ENCODE measurements at places on chromosomes 12 and 14. TPM values are rescaled to one million over a fixed set of nuclear protein-coding genes. Genes with fewer than 3 reads are reported as not detected.

- H3K4me1 ChIP-seq = peaks cover 3% of the 10 kb centered on the region
- H3K4me3 ChIP-seq = no peak overlapping the region
- H3K27me3 ChIP-seq = no peaks in the 10 kb centered on the region
- DNase-seq = no peak
- peaks cover 38% of the 10 kb centered on the region for H3K36me3 ChIP-seq
Measured at GRCh38 chr14:90408713-90409112, 11.9 kb downstream of the CALM1 start.

- no peaks in the 10 kb centered on the region for H3K27me3 ChIP-seq
- no peaks in the 10 kb centered on the region for H3K36me3 ChIP-seq
- DNase-seq = no peak
- H3K27ac ChIP-seq = no peak overlapping the region
Measured at GRCh38 chr12:28802706-28803438, 346.2 kb upstream of the FAR2 start.

ZC3H14 gene
- total RNA-seq = 36.5 TPM

RHOJ gene
- total RNA-seq = not detected

SMIM41 gene
- total RNA-seq = not detected

Data from CD4-positive, alpha-beta T cell (primary cell).